ENCODE measurements at places on chromosomes 7 and 10. TPM values are rescaled to one million over a fixed set of nuclear protein-coding genes. Genes with fewer than 3 reads are reported as not detected.
A peak's percentile ranks its signal among the peaks of the same experiment; 100 is the strongest.

DNA sequence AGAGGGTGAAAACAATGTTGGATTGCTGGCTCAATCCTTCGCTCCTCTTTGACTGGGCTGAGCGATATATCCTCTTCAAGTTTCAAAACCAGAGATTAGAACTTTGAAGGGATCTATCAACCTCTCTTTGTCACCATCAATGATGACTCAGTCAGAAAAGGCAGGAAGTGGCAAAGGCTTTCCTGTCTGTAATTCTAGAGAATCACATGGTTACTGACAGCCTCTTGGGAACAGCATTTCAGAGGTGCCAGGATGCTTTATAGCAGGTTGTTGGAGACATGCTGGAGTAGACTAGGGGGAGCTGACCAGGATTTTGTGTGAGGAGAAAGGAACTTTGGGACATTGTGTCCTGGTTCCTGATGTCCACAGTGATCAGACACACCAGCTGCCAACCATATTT is 81.3 kb downstream of the PRKCQ start:
- no peak for DNase-seq

The VAX1 gene
- 0.23 TPM for total RNA-seq

DNA sequence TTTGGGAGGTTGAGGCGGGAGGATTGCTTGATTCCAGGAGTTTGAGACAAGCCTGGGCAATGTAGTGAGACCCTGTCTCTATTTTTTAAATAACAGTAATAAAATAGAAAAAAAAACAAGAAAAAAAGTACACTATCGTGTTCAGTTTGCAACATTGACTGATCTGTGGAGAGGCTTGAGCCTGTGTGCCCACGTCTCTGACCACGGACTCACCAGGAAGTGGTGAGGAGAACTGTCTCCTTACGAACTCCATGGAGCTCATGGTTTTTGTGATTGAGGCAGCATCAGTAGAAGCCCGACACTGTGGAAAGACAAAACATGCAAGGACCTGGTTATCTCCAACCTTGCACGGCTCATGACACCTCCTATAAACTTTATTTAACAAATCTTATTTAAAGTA is 23.9 kb upstream of the DNAJB6 start:
- DNase-seq, result no peak

DNA sequence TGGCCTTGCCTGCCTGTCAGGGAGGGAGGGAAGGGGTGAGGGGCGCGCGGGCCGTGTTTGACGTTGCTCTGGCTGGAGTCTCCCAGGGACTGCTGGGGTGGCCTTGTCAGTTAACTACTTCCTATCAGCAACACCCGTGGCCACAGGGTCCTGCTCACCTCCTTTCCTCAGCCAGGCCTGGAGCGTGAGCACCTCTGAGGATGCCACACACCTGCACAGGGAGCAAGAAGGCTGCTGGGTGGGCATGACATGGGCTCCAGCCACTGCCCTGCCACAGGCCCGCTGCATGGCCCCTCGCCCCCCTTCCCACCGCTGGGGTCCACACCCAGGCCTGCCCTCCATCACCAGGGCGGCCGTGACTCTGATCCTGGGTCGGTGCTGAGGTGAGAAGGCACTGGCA is 212.4 kb downstream of the ELFN1 start:
- no peak for DNase-seq

The STEAP1B gene
- total RNA-seq, result 9.5 TPM

The NXPH1 gene
- 1.0 TPM for total RNA-seq

The CPED1 gene
- total RNA-seq, result 4.3 TPM

DNA sequence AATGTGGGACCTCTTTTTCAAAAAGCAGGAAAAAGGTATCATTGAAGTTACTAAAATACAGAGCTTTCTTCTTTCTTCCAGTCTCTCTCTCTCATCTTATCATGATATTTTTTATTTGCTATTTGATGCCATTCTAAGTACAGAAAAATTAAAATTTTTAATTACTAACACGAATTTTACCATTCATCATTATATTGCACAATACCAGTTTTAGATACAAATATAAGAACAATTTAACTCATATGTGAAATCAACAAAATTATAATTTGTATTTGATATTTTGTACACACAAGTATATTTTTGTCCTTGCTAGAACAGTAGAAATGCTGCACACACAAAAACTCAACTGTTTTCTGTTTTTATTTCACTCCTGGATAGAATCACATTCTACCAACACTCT is 112.2 kb downstream of the OAT start:
- no peak for DNase-seq

- no peak for DNase-seq
Measured at GRCh38 chr7:100545360-100546128, 6.5 kb downstream of the AGFG2 start.

DNA sequence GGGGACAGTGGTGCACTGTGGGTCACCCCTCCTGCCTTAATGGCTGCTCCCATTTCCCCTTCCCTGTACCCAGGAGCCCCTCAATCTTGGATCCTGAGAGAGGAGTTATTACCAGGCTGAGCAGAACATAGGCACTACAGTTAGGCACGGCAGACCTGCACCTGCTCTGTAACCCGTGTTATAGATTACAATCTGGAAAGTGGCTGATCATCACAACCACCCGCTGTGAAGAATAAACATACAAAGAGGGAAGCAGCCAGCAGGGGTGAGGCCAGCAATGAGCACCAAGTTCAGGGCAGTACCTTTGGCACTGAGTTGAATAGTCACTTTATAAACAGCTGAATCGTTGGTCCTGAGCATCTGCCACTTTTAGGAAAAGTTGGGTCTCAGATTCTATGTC is 1.7 kb downstream of the CDHR1 start:
- DNase-seq, result no peak

DNA sequence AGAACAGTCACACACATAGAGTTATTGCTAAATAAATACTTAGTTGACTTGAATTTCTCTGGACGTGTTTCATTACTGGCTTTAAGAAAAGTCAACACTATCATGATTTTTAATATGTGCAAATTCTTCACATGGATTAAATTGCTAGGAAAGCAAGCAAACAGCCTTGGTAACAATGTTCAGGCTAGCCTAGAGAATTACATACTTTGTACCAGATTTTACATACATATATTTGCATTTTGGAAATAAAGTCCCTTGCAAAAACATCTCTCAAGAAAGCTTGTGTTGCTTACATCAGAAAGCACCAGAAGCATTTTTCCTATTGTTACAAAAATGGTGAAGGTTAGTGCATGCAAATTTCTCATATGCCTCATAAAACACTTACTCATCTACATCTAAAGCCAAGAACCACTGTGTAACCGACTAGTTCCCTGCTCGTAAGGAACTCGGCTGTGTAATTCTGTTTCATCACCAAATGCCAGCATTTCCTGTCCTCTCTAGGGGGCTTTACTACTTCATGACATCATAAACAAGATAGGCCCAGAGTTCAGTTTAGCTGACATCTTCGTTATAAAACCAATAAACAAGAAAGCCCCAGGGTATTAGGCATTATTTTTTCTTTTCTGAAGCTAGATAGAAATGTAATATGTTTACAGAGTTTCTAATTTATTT is 87.8 kb downstream of the CFAP58 start:
- no peak for DNase-seq

GRCh38 chr7:11171569-11172192 is 198.0 kb downstream of the PHF14 start:
- DNase-seq, result no peak

DNA sequence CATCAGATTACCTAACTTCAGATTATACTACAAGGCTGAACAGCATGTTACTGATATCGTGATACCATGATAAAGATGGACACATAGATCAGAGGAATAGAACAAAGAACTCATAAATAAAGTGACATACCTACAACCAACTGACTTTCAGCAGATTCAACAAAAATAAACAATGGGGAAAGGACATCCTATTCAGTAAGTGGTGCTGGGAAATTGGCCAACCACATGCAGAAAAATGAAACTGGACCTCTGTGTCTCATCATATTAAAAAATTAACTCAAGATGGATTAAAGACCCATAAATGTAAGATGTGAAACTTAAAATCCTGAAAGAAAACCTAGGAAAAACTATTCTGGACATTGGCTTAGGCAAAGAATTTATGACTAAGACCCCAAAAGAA is 158.6 kb downstream of the ZEB1 start:
- DNase-seq, result no peak

DNA sequence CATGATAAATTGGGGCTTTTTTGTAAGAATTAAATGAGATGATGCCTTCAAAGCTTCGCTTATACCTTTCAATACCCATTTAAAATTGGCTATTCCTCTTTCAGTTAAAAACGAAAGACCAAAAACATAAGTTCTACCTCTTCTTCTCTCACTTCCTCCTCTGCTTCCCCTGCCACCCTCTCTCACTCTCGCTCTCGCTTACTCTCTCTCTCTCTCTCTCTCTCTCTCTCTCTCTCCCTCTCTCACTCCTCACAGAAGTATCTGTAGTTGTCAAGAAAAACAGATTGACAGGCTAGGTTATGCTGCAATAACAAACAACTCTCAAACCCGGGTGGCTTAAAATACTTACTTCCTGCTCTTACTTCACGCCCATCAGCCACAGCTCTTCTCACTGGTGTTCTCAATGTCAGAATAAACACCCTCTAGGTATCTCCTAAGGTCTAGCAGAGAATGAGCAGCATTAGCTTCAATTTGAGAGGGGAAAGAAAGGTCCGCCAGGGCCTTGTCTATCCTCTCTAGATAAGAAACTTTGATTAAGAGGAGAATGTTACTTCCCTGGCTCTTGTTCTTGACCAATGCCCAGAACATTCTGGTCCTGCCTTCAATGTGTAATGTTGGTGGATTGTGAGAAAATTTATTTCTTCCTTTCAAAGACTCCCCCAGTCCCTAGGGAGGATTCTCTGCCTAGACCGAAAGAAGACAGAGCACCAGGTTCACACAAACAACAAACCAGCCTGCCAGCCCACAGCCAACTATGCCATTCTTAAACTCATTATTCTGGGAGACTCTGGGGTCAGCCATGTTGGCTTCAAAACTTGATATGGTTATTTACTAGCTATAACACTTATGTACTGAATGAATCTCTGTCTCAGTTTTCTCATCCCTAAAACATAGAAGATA is 1028.7 kb downstream of the XPNPEP1 start:
- DNase-seq, result no peak

DNA sequence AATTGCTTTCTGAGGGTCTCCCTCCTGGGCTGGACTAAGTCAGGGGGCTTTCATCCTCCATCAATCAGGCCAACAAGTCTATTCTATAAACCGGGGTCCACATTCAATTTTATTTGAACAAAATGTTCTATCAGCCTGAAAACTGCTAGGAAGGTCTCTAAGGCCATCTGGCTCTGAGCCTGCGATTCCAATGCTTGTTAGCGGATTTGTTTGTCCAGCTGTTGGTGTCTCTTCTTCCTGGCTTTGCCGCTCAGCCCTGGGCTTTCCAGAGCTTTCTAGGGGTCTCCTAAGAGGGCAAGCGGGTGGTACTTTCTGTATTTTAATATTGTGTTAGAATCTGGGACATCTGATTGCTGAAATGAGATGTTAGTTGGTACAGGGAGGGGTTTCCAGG is 136.7 kb downstream of the VIPR2 start:
- no peak for DNase-seq

The NEURL1 gene
- total RNA-seq, result 1.8 TPM

- DNase-seq, result no peak
Measured at GRCh38 chr10:80429521-80429973, 21.2 kb downstream of the PRXL2A start.

- DNase-seq, result peak; percentile 36
Measured at GRCh38 chr10:84783386-84783785, 455.0 kb downstream of the CCSER2 start.

GRCh38 chr10:89151857-89152256 is 55.3 kb downstream of the CH25H start:
- no peak for DNase-seq

The PLAU gene
- total RNA-seq, result 4.2 TPM

The DENND10 gene
- 49.3 TPM for total RNA-seq

All from neural crest cell (in vitro differentiated cells).